Stimulated activated CD8-positive, alpha-beta memory T cell treated with anti-CD3 and anti-CD28 coated beads, Interleukin-7, amount 100 ng/mL, for 1 hour (primary cell): ENCODE measurements at places on chromosomes 4 and X.

DNA sequence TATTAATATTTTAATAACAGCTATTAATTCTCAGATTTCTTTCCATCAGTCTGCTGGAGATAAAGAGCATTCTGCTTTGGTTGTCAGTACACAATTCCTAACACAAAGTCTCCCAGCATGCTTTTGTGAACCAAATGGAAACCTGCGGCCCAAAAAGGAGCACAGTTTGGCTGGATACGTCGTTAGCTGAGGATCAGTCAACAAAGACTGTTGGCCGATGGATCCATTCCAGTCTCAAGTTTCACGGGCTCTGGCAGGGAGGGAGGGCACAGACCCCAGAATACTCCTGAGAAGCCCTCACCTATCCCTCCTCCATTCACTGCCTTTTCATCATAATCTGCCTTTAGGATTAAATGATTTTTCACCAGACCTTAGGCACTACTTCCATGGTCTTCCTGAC lies 26.3 kb upstream of the PRSS48 start:
- no peak for DNase-seq

DNA sequence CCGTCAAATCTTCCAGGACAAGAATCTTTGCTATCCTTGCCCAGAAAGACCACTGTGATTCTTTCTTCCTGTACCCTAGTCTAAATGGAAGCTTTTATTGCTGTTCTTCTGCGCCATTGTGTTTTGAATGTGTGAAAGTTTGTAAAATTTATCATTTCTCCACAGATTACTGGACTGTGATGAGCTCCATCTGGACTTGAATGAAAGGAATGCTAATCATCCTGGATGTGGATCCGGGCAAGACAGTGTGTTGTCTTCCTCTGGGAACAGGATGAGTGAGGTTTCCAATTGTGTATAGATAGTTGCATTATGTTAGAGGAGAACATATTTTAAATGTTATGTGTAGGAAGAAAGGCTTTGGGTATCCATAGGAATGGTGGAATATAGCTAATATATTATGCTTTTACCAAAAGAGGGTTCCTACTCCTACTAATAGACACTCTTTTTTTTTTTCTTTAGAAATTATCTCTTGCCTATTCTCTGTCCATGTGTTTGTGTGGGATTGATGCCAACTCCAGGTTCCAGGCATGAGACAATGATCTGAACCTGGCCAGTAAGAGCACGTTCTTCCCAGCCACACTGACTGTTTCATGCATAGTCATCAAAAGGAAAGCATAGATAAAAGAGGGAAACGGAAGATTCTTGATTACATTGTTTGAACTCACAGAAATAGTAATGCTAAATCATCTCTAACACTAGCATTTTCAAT lies 803.6 kb upstream of the ADGRL3 start:
- no peak for DNase-seq

GRCh38 chr4:848803-849477 lies 23.0 kb upstream of the CPLX1 start:
- no peak for DNase-seq

DNA sequence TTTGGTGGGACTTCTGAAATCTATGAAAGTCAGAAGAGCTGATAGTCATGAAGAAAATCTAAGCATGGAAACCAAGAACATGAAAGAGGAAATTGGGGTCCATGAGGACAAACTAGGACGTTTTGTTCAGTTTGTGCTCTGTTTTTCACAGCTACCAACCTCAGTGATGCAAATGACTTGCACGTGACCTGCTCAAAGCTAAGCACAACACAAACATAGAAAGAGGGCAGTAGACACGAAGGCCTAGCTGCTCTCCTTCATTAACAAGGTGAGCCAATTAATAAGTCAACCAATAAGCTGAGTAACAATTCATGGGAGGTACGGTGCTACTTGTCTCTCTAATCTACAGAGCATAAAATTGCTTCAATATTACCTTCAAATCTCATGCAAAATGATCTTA lies 684.1 kb downstream of the TRAM1L1 start:
- DNase-seq: no peak

DNA sequence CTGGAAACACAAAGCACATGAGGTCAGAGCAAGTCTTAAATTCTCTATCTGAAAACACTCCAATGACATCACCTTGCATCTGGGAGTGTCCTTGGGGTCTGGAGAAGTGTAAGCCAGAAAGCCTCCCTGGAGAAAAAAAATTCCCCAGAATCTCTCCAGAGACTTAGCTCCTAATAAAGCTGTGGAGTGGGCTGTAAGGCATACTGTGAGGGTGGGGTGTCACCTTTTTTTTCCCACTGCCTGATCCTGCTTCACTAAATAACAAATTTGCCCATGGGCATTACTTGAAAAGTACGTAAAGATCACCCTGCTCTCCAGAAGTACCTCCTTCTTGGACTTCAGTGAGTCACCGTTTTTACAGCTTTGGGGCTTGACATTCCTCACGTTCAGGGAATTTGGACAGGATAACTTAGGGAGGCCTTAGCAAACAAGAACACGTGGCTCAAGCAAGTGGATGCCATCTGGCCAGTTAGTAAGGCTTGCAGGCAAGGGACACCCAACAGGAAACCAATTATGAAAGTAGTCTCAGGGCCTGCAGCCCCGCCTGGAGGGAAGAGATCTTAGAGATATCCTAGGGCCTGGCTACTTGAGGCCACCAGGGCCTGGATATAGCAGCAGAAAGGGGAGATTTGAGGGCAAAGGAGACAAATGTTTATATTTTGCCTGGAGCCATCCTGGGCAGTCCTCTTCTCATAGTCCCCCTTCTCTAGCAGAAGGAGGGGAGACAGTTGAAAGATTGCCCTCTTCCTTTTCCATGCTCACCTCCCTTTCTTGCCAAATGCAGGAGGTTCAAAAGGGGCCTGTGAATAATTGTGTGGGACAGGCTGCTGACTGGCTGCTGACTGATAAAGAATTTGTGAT lies 60.1 kb upstream of the PLAC1 start:
- DNase-seq: no peak
